HepG2 (cell line): ENCODE measurements at places on chromosomes 5 and 9. TPM values are rescaled to one million over a fixed set of nuclear protein-coding genes. Genes with fewer than 3 reads are reported as not detected.

Gene FAM153A
- 0.22 TPM in 1 of 2 replicates, not detected in the other for polyA plus RNA-seq

Gene PNPLA7
- polyA plus RNA-seq, result 1.5 and 1.9 TPM in 2 replicates

Gene PCDHA1
- not detected in 2 replicates for polyA plus RNA-seq

Gene TIMD4
- polyA plus RNA-seq, result 0.50 and 0.71 TPM in 2 replicates

Gene CBY3
- not detected in 2 replicates for polyA plus RNA-seq

Gene BAAT
- polyA plus RNA-seq, result 7.9 and 11.2 TPM in 2 replicates

Gene LCN10
- 0.61 and 0.84 TPM in 2 replicates for polyA plus RNA-seq

Gene IRGM
- polyA plus RNA-seq, result not detected in 2 replicates

Gene PRSS3
- polyA plus RNA-seq, result not detected in 2 replicates

Gene TEX48
- not detected in 2 replicates for polyA plus RNA-seq

Gene DPH7
- polyA plus RNA-seq, result 27.6 and 36.9 TPM in 2 replicates

Gene TPPP
- polyA plus RNA-seq, result 0.05 and 0.07 TPM in 2 replicates

Gene PCDHB16
- 0.66 and 0.89 TPM in 2 replicates for polyA plus RNA-seq

Gene C5orf52
- not detected in 2 replicates for polyA plus RNA-seq

Gene TMOD1
- polyA plus RNA-seq, result 0.04 and 0.07 TPM in 2 replicates

Gene FOXD4L4
- 0.10 and 0.15 TPM in 2 replicates for polyA plus RNA-seq

Gene PRR16
- polyA plus RNA-seq, result not detected in 2 replicates

Gene PCSK1
- polyA plus RNA-seq, result not detected in 2 replicates

Gene KLF9
- 7.1 and 7.2 TPM in 2 replicates for polyA plus RNA-seq

Gene FIBCD1
- polyA plus RNA-seq, result 0.55 and 1.3 TPM in 2 replicates

Gene N4BP3
- 0.13 and 0.17 TPM in 2 replicates for polyA plus RNA-seq

Gene OBP2B
- polyA plus RNA-seq, result not detected in 2 replicates

Gene AMACR
- polyA plus RNA-seq, result 8.9 and 12.8 TPM in 2 replicates

Gene UBE2QL1
- not detected in 2 replicates for polyA plus RNA-seq

Gene MIGA2
- polyA plus RNA-seq, result 10.8 and 12.2 TPM in 2 replicates

Gene GLDC
- 46.9 and 59.3 TPM in 2 replicates for polyA plus RNA-seq

Gene PCDHB12
- 0.03 TPM in 2 replicates for polyA plus RNA-seq

Gene SH3TC2
- polyA plus RNA-seq, result 0.27 and 0.34 TPM in 2 replicates

Gene FBP1
- 0.22 and 0.53 TPM in 2 replicates for polyA plus RNA-seq

Gene FOXD4L5
- 0.10 and 0.20 TPM in 2 replicates for polyA plus RNA-seq

Gene SPATA31C1
- not detected in 2 replicates for polyA plus RNA-seq

Gene SPINK4
- 2.0 and 3.4 TPM in 2 replicates for polyA plus RNA-seq
